ENCODE measurements at places on chromosomes 7 and 10. TPM values are rescaled to one million over a fixed set of nuclear protein-coding genes. Genes with fewer than 3 reads are reported as not detected.

GRCh38 chr7:104299323-104299722 is 29.1 kb upstream of the LHFPL3 start:
- no peak for DNase-seq
- no peaks in the 10 kb centered on the region for H3K4me1 ChIP-seq
- H3K27ac ChIP-seq: no peak overlapping the region
- peaks cover 19% of the 10 kb centered on the region for H3K27me3 ChIP-seq
- H3K4me3 ChIP-seq: no peak overlapping the region
- no peaks in the 10 kb centered on the region for H3K36me3 ChIP-seq

DNA sequence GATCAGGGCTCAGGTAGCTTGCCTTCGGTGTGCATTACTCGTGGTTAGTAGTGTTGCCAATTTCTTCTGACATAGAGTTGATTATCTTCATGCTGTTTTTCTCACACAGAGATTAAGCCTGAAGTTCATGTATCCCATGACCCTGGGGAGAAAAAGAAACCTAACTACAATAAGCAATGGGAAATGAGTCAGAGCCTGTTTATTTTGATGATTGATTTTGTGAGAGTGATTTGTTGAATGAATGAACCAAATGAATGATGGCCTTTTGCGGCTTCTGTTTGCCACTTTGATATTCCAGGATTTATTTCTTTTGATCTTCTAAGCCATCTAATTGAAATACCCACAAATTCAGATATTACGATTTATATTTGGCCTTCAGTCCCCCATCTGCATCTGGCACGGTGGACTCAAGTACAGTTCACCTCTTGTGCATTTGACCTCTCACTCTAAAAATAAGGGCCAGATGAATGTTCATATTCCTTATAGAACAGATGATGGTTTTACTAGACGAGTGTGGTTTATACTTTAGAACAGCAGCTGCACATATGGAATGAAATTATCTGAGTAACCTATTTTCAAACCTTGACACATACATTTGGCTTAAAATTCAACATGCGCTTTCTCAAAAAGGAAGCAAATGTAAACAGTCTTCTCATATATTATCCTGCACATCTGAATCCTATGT is 110.7 kb downstream of the PLCE1 start:
- H3K27me3 ChIP-seq: no peaks in the 10 kb centered on the region
- H3K36me3 ChIP-seq: no peaks in the 10 kb centered on the region
- no peak for DNase-seq
- no peak overlapping the region for H3K4me3 ChIP-seq
- H3K4me1 ChIP-seq: peaks cover 8% of the 10 kb centered on the region

DNA sequence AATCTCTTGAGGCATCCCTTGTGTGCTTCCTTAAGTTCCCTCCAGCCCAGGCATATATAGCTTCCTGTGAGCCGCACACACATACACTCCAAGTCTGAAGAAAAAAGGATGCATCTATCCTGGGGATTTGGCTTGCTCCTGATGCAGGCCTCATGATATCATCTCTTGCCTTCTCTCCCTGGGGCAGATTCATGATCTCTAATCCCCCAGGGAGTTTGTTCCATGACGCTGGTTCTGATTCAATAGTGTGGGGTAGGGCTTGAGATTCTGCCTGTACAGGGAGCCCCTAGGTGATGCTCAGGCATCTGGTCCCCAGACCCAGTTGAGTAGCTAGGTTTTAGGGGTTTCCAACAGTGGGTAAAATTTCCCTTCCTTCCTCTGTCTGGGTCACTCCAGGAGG is 1.5 kb downstream of the PON1 start:
- no peak overlapping the region for H3K4me3 ChIP-seq
- H3K4me1 ChIP-seq: peaks cover 7% of the 10 kb centered on the region
- DNase-seq: no peak
- no peak overlapping the region for H3K27ac ChIP-seq

DNA sequence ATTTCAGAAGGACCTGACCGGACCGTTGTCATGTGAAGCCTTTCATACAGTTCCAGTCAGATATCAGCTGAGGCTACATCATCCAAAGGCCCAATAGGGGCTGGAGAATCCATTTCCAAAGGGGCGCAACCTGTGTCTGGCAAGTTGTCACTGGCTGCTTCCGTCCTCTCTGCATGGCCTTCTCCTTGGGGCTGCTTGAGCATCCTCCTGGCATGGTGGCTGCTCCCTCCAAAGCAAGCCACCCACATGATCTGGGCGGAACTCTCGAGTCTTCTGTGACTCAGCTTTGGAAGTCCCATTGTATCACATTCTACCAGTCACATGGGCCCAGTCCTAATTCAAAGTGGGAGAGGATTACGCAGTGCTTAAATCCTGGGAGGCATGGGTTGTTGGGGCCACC is 207.0 kb upstream of the SHH start:
- H3K36me3 ChIP-seq: no peaks in the 10 kb centered on the region
- peaks cover 6% of the 10 kb centered on the region for H3K4me1 ChIP-seq
- DNase-seq: no peak
- no peak overlapping the region for H3K27ac ChIP-seq

LIPK gene
- not detected for total RNA-seq

PLXDC2 gene
- 4.1 TPM for total RNA-seq

CHAT gene
- total RNA-seq: 3.3 TPM

All from neural crest cell (in vitro differentiated cells).